ENCODE measurements at places on chromosomes 6 and 20.

DNA sequence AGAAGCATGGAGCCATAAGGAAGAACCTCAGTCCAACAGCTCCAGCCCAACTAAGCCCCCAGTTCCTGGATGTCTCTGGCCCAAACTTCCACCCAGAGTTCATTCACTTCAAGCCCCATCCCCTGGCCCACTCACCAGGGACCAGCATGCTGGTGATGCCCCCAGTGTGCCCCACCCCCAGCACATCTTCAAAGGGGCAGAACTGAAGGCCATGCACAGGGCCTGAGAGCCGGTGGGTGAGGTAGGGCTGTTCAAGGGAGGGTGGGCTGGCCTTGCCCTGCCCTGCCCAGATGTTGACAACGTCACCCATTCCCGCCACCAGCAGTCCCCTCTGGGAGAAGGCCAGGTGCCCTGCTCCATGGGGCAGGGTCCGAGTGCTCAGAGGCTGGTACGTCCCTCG, 3.6 kb downstream of the B3GALT4 start:
- DNase-seq = no peak

- no peak for DNase-seq
These were observed 56.1 kb downstream of the GJA1 start for GRCh38 chr6:121491576-121491975.

DNA sequence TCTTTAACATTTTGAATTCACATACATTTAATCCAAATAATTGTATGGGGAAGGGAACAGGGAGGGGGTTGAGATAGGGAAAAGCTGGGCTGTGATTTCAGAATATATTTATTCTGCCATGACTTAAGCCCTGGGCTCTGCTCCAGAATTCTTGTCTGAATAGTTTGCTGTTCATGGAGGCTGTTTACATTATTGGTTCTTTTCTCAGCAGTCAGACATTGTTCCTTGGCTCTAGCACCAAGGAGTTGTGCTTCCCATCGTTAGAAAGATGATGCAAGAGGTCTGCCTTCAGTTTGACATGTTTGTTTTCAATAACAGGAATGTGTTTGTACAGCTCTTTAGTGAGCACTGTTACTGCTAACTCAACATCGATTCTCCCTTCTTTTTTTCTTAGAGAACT, 198.8 kb upstream of the CDYL start:
- DNase-seq = no peak

GRCh38 chr20:17438436-17439039, 92.6 kb downstream of the BFSP1 start:
- no peak for DNase-seq

GRCh38 chr6:16319813-16320532, 81.6 kb downstream of the GMPR start:
- no peak for DNase-seq

GRCh38 chr20:58969439-58969838, 11.6 kb upstream of the NELFCD start:
- no peak for DNase-seq

DNA sequence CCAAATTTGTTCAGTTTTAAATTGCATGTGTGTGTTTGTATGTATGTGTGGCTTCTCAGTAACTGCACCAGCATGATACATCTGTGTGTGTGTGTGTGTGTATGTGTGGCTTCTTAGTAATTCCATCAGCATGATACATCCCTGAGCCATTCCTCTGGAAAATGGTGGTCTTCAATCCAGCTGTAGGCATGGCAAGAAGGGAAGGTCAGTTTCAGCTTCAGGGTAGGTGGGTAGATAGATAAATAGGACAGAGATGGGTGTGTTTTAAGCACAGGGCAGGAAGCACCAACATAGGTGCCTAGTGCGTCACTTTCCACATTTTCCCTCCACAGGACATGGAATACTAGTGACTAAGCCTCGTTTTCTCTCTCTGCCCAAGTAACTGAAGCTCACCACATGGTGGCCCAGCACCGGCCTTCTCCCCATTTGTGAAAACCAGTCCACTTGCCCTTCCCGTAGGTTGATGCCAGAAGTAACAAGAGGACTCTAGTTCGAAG, 82.9 kb downstream of the RPP40 start:
- no peak for DNase-seq

DNA sequence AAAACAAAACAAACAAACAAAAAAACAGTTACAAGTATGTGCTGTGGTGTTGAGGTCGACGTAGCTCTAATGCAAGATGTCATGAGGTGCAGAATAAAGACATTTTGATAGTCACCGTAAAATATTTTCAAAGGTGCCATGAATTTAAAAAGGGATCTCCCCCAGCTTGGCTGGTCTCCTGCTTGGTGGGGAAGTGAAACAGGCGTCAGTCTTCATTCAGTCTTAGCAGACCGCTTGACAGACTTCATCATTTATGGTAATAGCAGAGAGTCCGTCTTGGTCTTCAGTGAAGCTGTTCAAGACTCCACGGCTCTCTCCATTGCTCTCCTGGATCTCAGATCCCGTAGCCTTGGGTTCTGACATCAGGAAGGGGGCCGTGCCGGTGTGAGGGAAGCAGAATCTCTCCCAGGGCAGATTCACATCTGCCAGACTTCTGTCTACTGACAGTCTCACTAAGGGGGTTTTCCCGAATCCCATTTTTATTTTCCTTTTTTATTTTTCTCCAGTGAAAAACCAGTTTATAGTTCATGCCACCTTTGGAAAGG, 1.6 kb downstream of the SLC24A3 start:
- DNase-seq = no peak

DNA sequence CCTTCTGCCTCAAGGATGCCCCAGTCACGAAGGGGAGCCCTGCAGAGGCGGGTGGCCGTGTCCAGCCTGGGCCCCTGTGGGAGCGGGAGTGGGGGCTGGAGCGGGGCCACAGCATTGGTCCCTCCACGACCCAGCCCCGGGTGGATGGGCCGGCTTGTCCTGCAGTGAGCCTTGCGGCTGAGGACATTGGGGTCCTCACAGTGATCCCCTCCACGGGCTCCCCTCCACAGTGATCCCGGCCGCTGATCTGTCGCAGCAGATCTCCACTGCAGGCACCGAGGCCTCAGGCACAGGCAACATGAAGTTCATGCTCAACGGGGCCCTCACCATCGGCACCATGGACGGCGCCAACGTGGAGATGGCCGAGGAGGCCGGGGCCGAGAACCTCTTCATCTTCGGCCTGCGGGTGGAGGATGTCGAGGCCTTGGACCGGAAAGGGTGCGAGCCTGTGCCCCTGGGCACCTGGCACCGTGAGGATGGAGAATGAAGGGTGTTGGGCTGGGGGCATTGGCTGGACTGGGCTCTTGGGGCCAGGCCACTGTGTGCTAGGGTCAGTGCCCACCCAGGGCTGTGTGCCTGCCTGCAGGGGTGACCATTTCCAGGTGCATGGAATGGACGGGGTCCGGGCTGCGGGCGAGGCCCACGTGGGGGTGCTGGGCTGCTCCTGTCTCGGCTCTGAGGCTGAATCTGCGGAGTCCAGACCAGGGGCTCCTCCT, 44.4 kb downstream of the PYGB start:
- DNase-seq = no peak

GRCh38 chr6:137602313-137603197, 108.4 kb upstream of the OLIG3 start:
- no peak for DNase-seq

GRCh38 chr6:74510878-74511277, 695.0 kb downstream of the COL12A1 start:
- no peak for DNase-seq

DNA sequence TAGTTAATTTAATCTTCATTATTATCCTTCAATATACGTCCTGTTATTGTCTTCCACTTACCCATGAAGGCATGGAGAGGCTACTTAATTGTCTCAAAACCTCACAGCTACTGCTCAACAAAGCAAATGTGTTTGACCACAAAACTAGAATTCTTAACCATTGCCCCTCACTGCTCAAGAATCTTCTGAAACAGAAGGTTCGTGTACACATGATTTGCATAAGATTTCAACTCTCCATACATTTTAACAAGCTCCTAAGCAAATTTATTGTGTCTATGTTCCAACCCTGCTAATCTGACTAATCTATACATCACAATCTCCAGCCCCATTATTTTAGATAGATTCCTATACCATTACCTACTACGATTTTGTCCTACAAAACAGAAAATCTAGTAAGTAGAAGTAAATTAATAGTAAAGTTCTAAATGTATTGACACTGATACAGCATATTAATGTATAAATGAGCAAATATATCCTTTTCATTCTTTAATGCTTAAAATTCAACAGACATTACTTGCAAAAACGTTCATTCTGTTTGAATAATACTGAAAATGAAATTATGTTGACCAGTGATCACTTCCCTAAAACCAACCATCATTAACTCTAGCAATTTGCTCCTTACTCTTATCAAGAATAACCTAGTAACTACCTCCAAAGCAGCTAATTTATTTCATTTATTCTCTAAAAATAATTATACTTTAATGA, 89.7 kb upstream of the RNF217 start:
- no peak for DNase-seq

DNA sequence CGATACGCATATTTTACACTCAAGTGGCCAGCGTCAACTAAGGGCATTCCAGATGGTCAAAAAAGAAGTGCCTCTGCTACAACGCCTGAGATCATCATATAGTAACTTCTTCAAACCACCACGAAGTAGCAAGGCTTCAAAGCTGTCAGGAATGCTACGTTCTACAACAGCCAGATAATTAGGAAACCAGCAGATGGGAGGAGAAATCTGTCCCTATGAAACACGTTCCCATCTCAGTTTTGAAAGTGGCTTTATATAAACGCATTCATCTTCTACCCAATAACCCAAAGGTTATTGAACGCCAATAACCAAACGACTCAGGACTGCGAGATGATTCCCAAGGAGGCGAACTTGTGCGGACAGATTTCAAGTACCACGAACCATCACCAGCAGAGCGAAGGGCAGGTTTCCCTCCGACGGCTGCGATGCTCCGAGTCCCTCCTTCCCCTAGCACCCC, 1.2 kb downstream of the ABHD12 start:
- no peak for DNase-seq

DNA sequence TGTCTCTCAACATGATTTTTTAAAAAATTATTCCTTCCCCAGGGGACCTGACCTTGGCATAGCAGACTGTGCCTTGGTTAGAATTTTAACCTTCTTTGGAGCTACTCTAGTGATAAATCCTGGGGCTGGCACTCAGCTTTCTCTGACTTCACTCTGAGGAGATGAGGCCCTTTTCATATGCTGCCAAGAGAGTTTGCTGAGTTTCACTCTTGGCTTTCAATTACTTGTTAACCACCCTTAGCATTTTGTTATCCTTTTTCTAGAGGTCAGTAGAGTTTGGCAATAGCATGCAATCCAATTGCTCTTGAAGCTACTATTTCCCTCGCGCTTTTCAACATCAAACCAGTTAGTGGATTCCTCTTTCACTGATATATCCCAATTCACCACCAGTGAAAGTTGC, 920.3 kb downstream of the EYS start:
- no peak for DNase-seq
